CD8-positive, alpha-beta memory T cell (primary cell): ENCODE measurements at places on chromosomes 1 and 21.

- no peak for DNase-seq
These were observed 62.6 kb upstream of the ATP2B4 start for GRCh38 chr1:203564024-203564423.

DNA sequence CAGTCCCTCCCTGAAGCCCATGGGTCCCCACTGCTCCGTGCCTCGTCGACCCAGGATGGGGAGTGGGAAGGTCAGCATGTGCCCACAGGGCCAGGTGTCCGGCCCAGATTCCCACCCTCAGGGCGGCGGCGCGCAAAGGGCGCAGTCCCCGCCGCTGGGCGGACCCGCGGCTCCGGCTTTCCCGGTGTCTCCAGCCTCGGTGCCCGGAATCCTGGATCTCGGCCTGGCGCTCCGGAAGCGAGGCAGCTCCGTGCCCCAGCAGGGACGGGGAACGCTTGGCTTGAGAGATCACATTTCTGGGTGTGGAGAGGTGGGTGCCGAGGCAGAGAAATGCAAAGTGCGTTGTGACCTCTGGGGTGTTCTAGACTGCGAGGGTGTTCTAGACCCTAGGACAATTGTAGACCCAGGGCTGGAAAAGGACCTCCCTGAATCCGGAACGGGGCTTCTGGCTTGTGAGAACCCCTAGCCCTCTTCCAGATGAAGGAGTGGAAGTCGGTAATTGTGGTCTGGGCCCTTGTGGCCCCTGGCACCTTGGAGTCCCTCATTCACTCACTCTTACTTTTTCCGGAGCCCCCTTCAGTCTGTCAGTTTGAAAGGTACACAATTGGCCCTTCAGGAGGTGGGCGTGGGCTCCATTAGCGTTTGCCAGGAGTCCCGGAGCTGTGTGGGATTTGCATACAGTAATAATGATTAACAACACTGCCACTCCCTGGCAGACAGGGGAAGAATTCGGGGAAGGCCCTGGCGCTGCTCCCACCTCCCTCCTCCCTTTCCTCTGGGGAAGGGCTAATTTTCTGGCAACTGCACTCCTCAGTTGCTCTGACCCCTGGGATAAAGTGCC lies 1.6 kb upstream of the KCND3 start:
- DNase-seq = no peak

DNA sequence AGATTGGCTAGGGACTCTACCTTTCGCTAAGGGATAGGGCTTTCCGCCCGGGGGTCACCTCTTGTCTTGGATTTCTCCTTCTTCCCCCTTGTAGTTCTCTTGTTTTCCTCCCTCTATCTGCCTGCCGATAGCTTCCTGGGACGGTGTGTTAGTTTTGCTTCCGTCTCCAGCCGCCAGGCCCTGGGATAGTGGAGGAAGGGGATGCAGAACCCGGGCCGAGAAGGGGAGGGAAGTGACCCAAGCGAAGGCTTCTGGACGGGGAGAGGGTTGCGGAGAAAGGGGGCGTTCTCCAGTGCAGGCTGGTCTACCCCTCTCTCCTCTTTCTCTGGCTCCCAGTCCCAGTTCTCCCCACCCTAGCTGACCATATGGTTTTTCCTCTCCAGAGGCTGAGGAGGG lies 871 bp downstream of the TUFT1 start:
- DNase-seq = no peak

DNA sequence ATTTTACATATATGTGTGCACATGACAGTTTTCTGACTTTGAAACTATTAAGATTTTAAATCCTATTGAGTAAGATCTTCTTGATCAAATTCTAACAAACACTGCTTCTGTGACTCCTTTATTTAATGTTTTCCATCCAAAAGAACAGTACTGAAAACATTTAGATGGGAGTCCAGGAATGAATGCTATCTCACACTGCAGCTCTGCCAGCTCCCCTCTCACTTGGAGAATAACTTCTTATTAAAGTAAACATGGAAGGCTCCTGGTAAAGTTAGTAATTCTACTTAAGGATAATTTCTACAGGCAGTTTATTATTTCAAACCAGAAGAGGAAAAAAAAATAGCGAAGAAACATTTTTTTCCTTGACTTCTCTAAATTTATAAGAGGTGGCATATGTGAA lies 349.1 kb downstream of the DPYD start:
- no peak for DNase-seq

GRCh38 chr1:234244482-234244881 lies 128.8 kb upstream of the COA6 start:
- no peak for DNase-seq
